AG09319 (cell line): ENCODE measurements at places on chromosomes 3 and 15.
A peak's percentile ranks its signal among the peaks of the same experiment; 100 is the strongest.

GRCh38 chr3:107661447-107662123 is 138.8 kb downstream of the BBX start:
- DNase-seq: no peak

DNA sequence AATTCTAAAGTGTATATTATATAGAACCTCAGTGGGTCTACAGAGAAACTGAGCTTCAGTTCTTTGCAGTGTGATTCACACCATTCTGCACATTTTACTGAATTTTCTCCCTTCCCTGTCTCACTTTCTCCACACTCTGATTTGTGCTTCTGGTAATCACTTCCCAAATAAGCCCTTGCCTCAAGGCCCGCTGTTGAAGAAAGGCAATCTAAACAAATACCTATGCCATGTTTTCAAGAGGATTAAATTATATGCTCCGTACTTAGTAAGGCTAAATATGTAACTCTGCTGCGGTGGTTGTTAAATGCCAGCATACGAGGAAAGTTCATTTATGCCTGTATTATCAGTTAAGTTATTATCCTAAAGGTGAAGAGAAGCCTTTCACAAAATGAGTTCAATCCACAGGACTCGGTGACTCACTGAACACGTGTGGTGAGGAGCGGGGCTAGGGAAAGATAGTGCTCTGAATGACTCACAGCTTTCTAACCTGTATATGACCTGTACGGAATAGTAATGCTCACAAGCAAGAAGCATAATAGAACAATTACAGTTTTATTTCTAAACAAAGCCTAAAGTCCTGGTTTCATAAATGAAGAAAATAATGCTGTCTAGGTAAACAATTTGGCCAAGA is 25.1 kb downstream of the CNTN6 start:
- no peak for DNase-seq

GRCh38 chr3:4732925-4733324 is 239.8 kb downstream of the ITPR1 start:
- DNase-seq: no peak

DNA sequence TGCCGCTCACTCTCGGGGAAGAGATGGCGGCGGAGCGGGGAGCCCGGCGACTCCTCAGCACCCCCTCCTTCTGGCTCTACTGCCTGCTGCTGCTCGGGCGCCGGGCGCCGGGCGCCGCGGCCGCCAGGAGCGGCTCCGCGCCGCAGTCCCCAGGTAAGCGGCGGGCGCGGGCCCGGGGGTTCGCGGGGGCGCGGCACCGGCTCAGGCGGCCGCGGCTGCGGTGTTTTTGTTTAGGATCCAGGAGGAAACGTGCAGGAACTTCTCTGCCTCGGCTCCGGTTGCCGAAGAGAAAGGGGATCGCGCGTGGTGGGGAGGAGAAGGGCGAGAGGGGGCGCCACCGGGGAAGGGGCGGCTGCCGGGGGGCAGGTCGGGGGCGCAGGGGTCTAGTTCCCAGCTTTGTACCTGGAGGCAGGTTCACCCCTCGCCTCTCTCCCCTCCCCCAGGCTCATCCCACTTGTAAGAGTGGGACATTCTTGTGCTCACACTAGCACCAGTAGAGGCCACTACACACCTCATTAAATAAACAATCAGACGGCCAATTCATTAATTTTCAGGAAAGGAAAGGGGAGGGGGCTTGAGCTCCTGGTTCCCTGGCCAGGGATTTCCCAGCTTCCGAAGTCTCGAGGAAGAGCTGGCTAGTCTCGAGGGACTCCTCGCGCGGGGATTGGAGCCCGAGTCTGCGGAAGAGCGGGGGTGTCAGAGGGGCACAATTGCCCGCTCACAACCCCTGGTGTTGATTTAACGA is 562 bp downstream of the NEO1 start:
- no peak for DNase-seq

DNA sequence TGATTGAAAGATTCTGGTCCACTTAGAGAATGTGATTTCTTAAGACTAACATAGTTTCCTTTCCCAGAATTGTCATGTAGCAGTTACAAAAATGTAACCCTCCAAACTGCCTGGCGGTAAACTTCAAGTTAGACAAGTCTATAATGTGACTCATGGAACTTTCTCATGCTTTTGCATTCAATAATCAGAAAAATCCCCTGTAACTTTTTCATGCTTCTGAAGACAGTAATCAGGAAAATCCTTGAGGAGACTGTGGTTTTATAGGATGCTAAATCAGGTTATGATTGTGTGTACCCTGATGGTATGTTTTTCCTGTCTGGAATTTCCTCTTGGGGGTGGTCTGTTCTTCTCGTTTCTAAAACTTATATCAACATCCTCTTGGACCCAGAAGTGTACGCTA is 74.0 kb upstream of the RARB start:
- peak; percentile 4 for DNase-seq

DNA sequence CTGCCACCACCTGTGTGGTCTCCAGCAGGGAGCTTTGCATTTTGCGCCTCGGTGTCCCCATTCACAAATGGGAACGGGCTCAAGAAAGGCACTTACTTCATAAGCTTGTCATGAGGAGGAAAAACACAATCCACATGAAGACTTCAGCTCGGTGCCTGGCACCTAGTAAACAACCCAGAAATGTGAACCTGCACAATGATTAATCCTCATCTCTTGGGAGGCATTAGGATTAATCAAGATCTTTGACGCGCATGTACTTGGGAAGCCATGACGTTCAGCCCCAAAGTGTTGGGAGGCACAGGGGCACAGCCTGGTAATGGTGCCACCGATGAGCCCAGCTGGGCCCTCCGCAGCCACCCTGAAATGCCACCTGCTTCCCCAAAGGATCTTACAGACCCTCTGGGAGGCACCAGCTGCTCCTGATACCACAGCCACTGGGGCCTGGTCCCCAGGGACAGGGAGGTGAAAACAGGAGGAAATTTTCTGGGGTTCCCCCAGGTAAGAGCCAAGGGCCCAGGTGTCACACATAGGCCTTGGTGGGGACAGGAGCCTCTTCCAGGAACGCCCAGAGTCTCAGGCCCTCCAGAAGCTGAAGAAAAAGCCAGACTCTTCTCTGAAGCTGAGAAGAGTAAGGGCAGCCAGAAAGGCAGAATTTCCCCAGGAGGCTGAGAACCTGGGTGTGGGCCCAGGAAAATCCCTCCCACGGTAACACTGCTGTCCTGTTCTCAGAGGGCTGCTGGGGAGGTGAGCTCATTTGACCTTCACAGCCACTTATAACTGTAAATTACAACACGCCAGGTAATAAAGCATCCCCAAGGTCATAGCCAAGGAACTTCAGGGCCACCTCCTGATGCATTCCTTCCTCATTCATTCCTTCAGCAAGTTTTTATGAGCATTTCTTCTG is 507.5 kb downstream of the SHQ1 start:
- DNase-seq: no peak

DNA sequence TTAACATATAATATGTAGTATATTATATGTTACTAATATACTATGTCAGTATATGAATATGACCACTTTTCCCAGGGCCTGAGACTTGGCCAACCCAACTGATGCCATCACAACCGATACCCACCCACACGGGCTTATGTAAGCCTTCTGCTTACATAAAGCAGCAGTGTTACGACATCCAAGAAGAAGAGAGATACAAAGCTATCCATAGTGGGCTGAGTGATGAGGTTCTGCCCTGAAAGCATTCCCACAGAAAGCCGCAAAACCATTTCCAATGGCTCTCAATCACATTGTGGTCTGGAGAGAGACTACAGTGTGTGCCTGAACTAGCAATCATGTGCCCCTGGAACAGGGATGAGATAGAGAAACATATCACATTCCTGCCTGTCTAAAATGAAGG is 177.9 kb downstream of the PLOD2 start:
- no peak for DNase-seq

GRCh38 chr15:75025107-75025506 is 1.7 kb downstream of the PPCDC start:
- DNase-seq: no peak

DNA sequence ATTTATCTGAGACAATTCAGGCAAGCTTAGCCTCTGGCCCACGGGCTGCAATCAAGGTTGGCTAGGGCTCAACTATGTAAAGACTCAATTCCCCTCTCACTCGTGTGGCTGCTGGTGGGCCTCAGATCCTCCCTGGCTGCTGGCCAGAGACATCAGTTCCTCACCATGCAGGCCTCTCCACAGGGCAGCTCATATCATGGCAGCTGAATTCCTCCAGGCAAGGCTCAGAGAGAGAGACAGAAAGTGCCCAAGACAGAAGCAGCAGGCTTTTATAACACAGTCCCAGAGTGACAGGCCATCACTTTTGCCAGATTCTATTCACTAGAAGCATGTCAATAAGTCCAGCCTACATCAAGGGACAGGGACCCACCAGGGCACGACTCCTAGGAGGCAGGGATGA is 63.2 kb downstream of the XXYLT1 start:
- no peak for DNase-seq

DNA sequence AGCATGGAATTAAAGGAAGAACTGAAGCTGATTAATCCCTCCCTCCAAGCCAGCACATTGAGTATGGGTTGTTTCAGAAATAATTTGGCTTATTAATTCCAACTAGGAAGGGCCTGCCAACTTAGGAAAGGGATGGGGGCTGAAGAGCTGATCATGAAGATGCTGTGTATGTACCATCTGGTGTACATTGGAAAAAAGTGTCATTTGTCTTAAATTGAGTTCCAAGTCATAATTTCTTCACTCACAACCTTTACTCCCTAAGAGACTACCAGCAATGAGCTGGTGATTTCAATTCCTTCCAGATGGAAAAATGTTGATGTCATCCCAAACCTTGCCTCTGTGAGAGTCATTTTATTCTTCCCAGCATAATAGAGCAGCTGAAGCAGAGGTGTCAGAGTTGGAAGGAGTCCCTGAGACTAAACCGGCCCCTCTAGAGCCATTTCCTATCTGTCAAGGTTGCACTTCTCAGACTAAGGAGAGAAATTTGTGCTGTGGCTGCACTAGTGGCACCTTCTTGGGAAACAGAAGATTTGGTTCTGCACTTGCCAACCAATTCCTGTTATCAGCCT is 79.4 kb downstream of the GTPBP8 start:
- peak; percentile 48 for DNase-seq

DNA sequence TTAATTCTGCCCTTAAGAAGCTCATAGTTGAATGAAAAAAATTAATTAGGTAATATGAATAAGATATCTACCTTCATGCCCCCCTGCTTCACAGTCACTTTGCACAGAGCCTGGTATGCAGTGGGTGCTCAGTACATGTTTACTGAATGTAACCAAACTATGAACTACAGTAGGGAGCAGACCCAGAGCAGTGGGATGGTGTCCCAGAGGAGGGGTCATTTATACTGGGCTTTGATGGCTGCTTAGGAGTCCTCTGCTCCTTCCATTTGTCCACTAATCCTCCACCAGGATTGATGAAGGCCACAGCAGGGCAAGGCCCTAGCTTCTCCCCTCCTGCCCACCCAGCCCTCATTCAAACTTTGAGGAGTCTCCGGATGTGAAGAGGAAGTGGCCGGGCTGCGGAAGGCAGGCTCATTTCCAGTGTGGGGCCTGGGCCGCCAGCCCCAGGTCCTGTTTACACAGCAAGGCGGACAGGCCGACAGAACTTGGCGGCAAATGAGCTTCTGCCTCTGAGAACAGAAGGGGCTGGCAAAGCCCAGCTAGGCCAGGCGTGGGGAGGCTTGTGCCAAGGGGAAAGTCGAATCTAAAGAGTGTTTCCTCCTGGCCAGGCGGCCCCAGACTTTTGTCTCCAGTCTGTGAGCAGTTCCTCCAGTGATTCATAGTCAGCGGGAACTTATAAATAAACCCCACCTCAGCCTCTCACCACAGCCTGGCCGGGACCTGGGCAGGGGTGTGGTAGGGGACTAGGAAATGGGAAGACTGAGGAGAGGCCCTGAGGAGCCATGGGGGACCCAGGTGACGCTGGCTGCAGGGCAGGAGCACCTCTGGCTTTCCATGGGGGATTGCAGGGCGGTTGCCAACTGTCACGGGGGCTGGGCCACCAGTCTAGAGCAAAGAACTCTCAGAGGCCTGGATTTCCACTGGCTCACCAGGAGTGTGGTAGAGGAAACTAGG is 51.6 kb upstream of the LCTL start:
- DNase-seq: peak; percentile 38

DNA sequence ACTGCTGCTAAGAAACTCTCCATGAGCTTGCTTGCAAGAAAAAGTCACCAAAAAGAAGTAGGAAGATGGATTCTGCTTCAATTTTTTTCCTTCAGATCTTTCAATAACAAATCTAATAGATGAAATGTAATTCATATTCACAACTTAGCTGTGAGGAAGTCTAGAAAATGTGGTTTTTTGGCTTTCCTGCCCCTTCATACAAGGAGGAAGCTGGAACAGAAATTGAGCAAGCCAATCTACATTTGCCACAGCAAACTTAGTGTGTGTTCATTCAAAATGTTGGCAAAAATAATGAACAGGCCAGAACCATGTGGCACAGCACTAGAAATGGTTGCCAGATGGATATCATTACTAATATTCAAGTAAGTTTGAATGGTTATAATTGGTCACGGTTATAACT is 93.2 kb upstream of the NEDD4 start:
- no peak for DNase-seq
